ENCODE measurements at places on chromosomes 12 and 14.

DNA sequence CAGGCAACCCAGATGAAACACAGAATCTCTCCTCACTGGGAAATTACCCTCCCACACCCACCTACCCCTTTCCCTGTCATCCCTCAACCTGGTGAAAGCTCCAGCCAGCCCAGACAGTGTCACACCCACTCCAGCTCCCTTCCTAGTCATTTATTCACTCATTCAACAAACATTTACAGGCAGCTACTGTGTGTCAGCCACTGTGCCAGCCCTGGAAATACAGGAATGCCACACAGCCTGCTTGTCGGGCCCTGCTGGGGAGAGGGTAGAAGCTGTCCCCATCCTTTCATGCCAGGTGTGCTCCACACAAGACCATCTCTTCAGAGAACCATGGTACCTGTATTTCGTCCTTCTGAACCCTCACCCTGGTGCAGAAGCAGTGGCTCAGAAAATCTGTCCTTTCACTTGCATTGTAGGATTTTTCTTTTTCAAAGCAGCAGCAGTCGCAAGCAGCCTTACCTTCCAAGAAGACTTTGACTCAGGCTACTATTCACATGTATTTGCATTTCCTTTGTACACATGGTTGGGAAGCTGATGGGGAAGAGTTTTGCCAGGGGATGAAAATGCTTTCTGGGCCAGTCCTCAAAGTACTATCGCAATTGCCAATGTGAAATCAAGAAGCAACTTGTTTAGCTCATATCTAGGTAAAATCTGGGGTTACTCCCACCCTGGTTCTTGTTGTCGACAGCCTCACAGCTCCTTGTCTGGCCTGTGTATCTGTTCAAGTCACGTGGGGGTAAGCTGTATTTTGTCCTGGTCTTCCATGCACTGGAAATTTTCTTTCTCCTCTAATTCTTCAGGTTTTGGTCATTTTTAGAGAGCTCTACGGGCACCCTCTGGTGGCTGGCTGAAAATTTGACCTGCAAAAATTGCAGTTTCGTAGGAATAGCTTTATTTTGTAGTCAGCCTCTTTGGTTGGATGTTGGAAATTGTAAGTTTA is 147.4 kb upstream of the EGLN3 start:
- DNase-seq = no peak

DNA sequence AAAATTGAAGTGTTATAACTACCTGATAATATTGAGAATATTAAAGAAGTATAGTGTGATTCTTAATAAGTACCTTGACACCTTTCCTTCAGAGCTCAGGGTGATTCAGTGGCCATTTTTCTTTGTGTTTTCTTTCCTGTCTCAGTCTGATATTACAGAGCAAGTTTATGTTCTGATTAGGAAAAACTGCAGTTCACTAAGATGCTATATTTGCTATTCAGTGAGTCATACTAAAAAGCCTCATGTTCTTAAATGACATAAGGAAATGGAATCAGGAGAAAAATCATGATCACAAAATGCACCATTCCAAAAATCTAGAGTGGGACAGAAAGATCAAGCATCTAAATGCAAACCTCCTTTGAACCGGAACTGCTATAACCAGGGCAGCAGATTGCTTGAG is 390.6 kb upstream of the ATP2B1 start:
- DNase-seq = peak; percentile 23

DNA sequence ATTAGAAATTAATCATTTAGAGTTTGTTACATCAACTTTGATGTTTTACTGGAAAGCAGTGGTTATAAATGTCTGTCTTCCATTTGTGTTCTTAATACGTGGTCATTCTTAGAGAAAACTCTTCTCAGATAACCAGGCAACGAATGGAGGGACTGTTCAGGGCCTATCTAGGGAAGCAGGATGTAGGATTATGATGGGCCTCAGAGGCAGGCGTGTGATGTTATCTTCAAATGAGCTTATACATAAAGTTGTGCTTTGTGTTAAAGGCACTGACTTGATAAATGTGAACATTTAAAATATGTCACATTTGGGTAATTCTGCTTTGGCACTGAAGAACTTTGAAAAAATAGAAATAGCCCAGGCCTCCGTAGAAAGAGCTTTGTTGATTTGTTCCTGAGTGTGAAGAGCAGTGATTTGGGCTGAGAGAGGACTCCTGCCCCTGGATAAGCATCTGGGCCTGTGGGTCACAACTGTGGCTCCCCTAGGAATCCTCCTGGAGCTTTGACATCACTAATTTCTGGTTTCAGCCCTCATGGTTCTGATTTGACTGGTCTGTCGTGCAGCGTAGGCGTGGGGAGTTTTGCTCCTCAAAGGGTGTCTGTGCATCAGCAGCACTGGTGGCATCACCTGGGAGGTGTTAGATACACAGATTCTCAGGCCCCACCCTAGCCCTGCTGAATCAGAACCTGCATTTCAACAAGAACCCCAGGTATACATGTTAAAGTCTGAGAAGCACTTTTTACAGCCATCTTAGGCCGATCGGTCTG is 55.4 kb downstream of the SAMD4A start:
- no peak for DNase-seq

DNA sequence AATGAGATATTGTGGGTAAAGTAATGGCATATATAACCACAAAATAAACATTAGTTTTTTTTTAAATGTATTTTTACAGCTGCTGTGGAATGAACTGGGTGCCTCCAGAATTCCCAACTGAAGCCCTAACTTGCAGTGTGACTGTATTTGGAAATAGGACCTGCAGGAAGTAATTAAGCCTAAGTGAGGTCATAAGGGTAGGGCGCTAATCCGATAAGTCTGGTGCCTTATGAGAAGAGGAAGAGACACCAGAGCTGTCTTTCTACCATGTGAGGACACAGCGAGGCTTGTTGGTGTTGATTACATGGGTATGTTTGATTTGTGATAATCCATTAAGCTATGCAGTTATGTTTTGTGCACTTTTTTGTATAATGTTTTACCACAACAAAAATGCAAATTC is 136.8 kb downstream of the TPH2 start:
- DNase-seq = no peak

- no peak for DNase-seq
Observed at GRCh38 chr12:100632445-100632892, 59.0 kb downstream of the GAS2L3 start.

DNA sequence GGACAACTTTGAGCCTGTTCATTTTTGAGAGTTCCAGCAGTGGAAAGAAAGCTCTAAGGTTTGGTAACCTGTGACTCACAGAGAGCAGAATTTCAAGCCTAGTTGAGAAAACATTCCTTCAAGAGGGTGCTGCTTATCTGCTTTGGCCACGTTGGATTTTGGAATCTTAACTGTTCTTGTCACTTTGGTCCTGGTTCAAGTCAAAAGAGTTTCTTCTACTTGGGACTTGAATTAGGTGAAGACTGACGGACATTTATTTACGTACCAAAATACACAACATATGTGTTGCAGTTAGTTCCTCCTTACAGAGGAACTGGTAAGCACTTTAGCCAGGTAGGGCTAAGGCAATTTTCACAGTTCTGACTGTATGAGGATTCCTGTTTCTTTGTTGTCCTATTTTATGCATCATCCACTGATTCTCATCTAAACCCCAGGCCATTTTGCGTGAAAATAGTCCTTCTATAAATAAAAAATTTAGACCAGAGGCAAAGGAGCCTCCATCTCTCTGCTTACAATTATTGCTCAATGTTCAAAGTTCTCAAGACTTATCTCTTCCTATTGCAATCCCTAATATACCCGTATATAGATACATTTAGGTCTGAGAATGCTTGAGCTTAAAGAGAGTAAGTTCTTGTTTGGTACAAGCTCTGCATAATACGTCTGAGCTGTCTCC is 580.9 kb downstream of the DIO2 start:
- no peak for DNase-seq

GRCh38 chr14:34643361-34643760 is 13.4 kb upstream of the SNX6 start:
- no peak for DNase-seq

DNA sequence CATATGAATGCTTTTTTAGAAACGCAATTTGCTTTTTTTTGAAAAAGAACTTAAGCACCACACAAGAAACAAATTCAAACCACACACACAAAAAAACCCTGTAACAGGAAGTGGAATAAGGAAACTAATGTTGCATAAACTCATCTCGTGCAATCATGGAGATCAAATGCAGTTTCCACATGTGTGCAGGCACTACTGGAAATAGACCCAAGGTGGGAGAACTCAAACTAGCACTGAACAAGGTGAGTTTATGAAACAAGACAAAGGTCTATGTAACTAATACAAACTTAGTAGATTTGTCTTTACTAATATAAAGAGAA is 17.5 kb downstream of the NIN start:
- no peak for DNase-seq

DNA sequence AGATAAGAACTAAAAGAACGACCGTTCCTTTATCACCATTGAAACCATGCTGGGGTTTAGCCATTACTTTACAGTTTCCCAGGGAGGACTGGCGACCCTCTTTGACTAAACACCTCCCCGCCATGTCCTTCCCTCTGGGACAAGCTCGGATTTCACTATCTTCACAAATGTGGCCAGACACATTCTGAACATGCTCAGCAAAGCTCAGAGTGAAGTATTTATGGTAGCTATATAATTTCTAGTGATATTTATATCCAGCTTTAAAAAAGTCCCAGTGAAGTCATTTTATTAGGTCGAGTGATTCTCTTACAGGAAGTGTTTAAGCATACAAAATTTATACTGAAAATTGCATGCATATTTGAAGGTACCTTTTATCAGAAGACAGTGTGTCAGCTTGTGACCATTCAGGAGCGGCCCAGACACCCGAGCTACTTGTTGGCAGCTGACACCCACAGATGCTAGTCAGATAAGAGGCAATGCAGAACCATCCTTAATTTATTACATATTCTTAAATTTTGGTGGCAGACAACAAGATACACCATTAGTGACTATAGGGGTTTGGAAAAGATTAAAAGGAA is 36.8 kb downstream of the NIN start:
- DNase-seq = no peak

DNA sequence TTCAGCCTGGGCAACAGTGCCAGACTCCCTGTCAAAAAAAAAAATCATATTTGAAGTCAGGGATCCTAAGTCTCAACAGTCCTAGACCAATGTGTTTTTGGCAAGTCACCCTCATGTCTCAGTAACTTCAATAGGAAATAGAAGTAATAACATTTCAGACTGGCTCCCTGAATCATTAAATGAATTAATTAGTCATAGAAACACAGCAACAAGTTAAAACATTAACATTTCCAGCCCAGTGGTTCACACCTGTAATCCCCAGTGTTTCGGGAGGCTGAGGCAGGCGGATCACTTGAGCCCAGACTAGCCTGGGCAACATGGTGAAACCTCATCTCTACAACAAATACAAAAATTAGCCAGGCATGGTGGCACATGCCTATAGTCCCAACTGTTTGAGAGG is 125.2 kb downstream of the GTF2A1 start:
- no peak for DNase-seq

DNA sequence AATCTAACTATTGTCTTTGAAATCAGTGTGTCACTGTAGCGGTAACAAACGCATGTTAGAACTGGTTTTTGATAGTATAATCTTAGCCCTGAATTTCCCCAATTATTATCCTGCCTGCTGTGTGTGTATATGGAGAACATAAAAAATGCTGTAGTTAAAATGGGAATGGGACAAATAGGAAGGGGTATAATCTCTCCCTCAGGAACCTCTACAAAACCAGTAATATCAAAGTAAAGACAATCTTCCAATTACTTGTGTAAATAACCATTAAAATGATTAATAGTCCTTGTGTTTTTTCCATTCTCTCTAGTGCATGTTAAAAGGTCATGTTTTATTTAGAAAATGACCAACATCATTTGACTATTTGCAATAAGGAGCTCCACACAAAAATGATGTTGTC is 200.1 kb upstream of the TMTC1 start:
- no peak for DNase-seq

DNA sequence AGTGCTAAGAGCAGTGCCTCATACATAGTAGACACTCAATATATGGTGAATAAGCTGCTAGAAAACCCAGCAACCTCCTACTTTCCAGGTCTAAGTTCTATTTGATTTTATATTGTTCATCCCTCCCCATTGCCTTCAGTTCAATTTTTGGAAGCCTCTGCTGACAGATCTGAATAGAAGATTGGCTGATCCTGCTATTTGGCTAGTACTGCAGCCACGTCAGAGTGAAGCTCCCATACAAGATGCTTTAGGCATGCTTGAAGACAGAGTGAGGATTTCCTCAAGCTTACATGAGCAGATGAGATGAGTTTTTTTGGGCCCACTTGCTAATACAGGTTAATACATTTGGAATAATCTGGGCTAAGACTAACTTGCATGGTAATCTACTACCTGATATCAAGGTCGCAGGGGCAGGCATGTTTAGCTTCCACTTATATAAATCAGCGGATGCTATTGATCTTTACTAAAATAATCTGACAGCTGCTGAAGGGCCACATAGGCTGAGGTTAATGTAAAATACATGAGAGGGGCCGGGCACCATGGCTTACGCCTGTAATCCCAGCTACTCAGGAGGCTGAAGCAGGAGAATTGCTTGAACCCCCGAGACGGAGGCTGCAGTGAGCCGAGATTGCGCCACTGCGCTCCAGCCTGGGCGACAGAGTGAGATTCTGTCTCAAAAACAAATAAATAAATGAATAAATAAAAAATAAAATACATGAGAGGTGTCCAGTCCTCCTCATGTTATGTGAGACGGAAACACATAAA is 15.9 kb upstream of the AEBP2 start:
- DNase-seq = no peak

- no peak for DNase-seq
Observed at GRCh38 chr12:100199347-100200149, 1.1 kb upstream of the ACTR6 start.

GRCh38 chr12:124294780-124295341 is at the start of gene RFLNA:
Gene RFLNA, plus strand, starts transcription at chr12:124295093. Its CDS starts 337 bp downstream, at chr12:124295430.
- no peak for DNase-seq

DNA sequence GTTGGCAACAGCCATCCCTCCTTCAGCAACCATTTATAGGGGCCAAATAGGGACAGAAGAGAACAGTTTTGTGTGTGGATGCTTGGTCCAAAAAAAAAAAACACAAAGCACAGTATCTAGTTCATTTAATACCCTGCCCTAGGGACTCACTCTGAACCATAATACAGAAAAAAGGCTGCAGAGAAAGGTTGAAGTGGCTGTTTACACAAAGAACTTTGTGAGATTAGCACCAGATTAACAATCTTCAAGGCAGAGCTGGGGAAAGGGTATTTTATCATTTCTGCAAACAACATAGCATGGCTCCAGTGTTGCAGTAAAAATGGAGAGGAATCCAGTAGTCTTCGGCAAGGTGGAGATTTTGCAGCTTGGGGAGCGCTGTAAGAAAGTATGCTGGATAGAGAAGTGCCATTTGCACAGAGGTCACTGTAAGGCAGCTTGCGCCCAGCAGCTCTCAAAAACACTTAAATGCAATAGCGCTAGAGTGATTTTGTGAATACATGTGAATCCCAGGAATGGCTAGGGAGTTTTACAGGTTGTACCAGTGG is 124.2 kb upstream of the PLEKHA5 start:
- no peak for DNase-seq

GRCh38 chr12:58919231-58920101 is 838 bp downstream of the LRIG3 start:
- DNase-seq = no peak

DNA sequence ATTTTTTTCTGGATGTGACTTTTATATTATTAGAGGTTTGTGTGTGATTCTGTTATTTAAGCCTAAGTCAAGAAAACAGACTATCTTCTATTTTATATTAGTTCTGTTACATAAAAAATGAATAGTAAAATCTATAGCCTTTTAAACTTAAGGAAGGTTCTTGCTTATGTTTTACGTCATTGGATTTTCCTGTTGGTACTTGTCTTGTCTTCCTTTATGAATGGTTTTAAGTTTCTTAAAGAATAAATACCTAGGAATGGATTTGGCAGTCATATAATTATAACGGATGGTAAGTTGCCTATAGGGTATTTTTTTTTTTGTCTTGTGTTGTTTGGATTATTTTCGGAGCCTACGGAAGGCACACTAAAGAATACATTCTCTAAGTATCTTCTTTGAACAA is 161.8 kb upstream of the PTPRQ start:
- no peak for DNase-seq

Measured in amniotic stem cell (primary cell).